Occipital lobe (tissue), 3 donors: ENCODE measurements at places on chromosomes 16 and 17. TPM values are rescaled to one million over a fixed set of nuclear protein-coding genes. Genes with fewer than 3 reads are reported as not detected.

DNA sequence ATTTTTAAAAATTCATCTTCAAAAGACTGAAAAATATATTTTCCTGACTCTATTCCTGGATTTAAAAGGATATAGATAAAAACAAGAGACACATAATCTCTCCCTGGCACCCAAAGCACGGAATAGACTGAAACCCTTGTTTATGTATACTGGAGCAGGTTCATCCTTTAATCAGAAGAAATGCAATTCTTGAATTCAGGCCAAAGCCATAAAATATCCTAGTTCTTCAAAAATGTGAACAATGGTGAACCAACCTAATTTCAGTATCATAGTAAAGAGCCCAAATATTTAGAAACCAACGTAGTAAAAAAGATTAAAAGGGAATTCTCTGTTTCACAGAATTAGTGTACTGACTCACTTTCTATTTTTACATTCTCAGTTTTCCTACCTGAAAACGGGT lies 188.5 kb upstream of the C17orf78 start:
- DNase-seq, result no peak

- DNase-seq, result no peak
These were observed 4.3 kb downstream of the SPATA2L start for GRCh38 chr16:89697161-89697615.

DNA sequence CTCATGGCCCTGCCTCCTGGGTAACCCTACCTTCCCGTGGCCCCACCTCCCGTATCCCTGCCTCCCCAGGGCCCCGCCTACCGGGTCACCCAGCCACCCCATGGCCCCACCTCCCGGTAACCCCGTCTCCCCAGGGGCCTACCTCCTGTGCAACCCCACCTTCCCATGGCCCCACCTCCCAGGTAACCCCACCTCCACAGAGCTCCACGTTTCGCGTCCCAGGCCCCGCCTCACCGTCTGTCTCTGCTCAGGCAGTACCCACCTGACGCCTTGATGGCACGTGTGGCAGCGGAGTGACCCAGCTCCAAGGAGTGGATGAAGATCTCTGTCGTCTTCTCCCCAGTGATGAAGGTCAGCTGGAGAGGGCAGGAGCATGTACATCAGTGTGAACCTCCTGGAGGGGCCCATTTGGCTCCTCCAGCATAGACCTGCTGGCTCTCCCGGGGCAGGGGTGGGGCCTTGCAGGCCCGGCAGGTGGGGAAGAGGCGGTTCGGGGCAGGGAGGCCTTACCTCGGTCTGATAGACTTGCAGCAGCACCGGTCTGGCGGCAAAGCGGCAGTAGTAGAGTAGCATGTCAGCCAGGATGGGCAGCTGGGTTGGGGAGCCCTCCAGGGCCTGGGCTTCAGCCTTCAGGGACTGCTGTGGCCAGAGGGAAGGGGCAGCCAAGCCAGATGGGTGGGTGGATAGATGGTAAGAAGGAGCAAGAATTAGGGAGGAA lies 18.7 kb upstream of the PIK3R6 start:
- DNase-seq, result no peak

DNA sequence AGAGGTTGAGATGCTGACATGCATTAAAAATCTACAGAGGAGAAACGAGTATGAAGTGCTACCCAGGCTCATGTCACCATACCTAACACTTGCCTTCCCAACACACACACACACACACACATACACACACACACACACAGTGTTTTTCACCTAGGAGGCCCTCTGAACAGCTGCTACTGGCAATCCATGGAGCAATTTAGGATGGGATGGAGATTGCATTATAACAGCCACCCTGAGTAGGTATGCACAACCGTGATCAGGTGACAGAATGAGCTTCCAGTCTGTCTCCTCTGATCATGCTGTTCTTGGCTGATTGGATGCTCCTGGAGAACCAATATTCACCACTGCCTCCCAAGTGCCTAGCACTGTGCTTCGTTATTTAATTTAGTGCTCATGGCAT lies 528.5 kb upstream of the CDH5 start:
- no peak for DNase-seq

GRCh38 chr17:36829676-36830075 lies 107.6 kb upstream of the LHX1 start:
- no peak for DNase-seq

GRCh38 chr17:50672831-50673551 lies 34.7 kb downstream of the ANKRD40 start:
- DNase-seq, result no peak

DNA sequence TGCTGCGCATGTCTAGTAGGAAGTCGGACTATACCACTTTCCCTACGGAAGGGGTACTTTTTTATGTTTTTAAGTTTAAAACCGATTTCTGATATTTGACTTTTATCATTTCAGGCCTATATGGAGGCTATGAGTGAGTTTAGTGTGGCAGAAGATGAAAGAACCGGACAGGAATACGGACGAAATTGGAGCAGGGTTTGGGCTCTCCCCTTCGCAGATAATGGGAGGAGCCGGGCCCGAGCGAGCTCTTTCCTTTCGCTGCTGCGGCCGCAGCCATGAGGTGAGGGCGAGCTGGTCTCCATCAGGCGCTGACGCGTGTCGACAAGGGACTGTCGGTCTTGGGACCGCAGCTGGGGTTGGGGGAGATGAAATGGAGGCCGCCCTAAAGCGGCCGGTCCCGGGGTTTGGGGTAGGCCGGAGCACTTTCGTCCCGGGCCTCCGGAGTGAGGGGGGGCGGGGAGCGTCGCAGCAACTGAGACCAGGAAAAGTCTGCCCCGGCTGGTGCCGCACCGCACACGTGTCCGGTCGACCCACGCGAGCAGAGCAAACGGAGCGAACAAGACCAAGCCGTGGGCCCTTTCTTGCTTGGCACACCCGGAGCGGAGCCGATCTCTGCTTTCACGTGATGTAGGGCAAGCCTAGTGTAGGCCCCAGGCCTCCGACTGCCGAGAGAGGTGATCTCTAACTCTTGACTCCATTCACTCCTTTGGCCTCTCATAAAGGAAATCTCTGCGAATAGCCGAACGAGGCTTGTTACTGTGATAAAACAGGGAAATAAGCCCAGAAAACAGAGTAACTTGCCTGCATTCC lies at the start of gene RPL19:
Gene RPL19 (plus strand): TSS at position 214 of the 810 bp plus-strand sequence. CDS start 62 bp downstream, at position 276.
- DNase-seq, result peak; percentile 71

DNA sequence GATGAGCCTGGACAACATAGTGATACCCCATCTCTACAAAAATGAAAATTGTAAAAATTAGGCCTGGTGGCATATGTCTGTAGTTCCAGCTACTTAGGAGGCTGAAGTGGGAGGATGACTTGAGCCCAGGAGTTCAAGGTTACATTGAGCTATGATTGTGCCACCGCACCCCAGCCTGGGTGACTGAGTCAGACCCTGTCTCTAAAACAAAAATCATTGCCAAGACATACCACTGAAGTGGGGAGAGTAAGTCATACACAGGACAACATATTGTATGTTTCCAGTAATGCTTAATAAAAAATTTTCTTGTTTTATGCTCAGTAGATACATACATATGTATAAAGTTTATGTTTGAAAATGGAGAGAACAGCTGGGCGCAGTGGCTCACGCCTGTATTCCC lies 39.2 kb downstream of the NDE1 start:
- no peak for DNase-seq

- DNase-seq, result no peak
These were observed 49.3 kb upstream of the CACNG4 start for GRCh38 chr17:66915204-66915611.

- DNase-seq, result no peak
These were observed 33.6 kb downstream of the MEOX1 start for GRCh38 chr17:43628089-43628650.

- peak; percentile 82 for DNase-seq
These were observed 56.1 kb downstream of the B9D1 start for GRCh38 chr17:19306160-19307111.

- no peak for DNase-seq
These were observed 15.1 kb upstream of the RASD1 start for GRCh38 chr17:17511293-17511741.

- DNase-seq, result no peak
These were observed 45.5 kb downstream of the TBC1D16 start for GRCh38 chr17:79990051-79990592.

DNA sequence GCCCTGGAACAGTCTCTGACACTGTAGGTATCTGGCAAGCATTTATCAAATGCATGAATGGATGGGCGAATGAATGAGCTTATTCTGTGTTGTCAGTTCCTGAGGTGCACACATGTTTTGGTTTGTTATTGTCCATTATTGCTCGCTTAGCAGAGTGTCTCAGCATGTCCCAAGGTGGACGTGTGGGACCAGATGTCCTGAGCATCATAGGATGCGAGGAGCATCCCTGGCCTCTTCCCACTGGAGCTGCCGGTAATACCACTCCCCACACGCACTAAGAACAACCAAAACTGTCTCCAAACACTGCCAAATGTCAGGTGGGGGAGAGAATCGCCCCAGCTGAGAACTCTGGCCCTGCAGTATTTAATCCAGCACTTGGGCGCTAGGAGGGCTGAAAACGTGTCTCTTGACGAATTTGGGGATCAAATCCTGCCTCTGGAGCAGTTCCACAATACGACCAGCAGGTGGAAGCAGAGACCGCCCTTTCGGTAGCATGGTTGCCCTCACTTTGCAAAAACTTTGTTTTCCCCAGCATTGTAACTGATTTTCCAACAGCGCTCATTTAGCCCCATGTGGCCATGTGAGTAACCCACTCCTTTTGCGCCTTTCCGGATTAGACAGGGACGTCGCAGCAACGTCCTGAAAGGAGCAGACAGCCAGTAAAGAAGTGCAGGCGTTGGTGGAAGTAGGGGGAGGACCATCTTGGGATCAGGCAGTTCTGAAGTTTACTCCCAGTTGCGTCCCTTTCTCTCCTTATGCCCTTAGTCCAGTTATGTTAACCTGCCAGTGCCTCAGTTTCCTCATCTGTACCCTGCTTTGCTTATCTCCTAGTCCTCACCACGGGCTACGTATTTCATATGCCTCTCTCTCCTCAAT lies 22.7 kb downstream of the TMEM114 start:
- peak; percentile 47 for DNase-seq

The PLXDC1 gene
- 9.4 TPM for total RNA-seq

The CCL4L2 gene
- total RNA-seq, result 17.3 TPM

The DGKE gene
- total RNA-seq, result 42.0 TPM

The OR1A1 gene
- total RNA-seq, result not detected

The ITGAD gene
- not detected for total RNA-seq
